ENCODE measurements at places on chromosomes 5 and 9.

DNA sequence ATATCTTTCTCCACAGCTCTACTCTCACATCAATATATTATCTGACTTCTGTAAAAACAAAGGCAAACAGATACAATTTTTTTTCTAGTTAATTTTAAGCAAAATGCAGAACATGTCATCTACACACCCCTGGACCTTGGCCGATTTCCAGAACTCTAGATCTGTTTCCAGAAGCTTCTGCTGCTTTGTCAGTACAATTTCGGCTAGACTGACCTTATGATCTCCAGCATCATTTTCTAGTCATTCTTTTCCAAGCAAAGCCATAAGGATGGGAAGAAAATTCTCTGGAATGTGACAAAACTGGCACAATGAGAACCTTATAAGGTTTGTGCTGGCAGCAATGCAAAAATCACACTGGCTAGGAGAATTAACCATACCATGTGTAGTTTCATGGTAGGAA, 132.8 kb upstream of the MPDZ start:
- no peak for DNase-seq

DNA sequence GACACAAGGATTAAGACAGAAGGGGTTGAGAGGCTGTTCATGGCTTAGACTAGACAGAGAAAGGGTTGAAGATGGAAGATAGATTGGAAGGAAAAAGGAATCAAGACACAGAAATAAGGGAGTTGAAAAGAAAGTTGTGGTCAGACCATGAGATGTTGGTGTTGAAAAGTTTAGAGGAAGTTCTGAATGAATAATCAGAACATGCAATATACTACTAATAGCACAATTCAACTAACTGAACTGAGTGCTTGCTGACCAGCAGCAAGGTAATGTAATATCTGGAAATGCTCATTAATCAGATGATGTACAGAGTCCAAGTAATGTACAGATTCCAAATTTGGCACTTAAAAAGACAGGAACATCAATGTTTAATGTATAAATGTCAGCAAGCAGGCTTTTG, 10.6 kb upstream of the NNT start:
- DNase-seq: no peak

GRCh38 chr5:98004463-98004862, 769.0 kb upstream of the RGMB start:
- no peak for DNase-seq

- peak; percentile 76 for DNase-seq
Measured at GRCh38 chr9:92138157-92138959, 23.1 kb upstream of the SPTLC1 start.

GRCh38 chr9:124661271-124661670, 109.8 kb downstream of the NR6A1 start:
- DNase-seq: no peak

All from effector memory CD8-positive, alpha-beta T cell (primary cell).